ENCODE measurements at places on chromosomes 1 and 21. TPM values are rescaled to one million over a fixed set of nuclear protein-coding genes. Genes with fewer than 3 reads are reported as not detected.

DNA sequence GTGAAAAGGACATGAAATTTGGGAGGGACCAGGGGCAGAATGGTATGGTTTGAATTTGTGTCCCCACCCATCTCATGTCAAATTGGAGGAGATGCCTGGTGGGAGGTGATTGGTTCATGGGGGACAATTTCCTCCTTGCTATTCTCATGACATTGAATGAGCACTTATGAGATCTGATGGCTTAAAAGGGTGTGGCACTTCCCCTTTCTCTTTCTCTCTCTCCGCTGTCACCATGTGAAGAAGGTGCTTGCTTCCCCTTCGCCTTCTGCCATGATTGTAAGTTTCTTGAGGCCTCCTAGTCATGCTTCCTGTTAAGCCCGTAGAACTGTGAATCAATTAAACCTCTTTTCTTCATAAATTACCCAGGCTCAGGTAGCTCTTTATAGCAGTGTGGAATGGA, 7.6 kb upstream of the GBP4 start:
- no peak for DNase-seq

DNA sequence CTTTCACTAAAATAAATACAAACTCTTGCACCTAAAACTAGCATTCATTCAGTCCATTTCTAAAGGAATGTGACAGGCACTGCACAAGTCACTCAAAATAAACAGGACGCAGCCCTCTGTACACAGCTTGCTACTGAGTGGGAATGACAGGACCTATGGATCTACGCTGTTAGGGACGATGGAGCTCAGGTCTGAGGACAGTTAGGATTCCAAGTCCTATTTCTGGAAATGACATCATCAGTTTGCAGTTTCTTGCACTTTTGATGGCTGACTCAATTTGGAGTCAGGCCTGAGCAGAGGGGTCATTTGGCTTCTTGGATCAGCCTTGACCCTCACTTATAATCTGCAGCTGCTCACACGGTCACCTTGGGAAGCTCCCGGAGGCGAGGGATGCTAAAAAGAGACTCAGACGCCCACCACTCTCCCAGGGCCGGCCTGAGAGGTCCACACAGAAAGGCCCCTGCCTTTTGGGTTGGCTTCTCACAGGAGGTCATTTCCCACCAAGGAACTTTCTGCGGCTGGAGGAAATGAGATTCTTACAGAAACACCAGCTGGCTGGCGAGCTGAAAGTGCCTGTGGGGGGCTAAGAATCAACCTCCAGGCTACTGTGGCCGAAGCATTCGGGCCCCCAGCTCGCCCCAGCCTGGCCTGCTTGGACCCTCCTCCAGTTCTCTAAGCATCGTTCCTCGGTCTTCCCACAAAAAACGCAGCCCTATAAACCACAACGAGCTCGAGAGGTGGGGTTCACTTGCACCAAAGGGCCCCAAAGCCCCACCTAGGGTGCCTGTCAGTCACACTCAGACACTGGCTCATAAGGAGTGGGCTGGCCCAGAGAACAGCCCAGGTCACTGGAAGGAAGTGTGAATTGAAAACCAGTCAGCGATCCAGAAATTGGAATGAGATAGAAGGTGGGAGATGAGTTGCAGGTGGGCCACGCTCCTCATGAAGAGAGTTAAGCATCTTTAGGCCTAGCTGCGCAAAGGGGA, 8.9 kb upstream of the PDE9A start:
- no peak for DNase-seq

Gene NFASC
- 16.0 TPM for total RNA-seq

GRCh38 chr1:56575865-56576264, 3.5 kb downstream of the PLPP3 start:
- DNase-seq = no peak

GRCh38 chr1:230679192-230679591, 34.7 kb downstream of the AGT start:
- no peak for DNase-seq

Gene SYT11
- 24.4 TPM for total RNA-seq

DNA sequence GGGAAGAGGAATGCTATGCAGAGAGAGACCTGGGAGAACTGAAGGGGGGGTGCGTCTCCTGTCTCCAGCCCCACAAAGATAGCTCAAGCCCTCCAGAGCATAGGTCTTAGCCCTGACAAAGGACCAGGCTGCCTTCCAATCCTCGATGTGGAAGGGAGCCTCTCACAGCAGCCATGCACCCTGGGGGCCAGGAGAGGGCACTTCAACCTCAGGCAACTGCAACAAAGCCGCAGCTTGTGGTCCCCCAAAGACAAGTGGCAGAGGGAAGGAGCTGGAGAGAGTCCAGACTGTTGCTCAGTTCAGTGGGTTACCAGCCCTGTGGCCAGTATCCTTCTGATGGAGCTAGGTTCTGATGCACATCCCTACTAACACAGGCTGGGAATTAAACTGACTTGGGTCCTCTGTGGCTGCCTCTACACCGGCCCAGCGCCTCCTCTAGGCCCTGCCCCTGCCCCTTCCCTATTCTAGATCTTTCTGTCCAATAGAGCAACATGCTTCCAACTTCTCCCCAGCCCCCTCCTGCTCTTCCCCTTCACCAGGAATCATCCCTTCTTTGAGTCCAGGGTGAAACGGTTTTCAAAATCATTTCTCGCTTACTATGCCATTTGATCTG, 100.7 kb upstream of the SPATA6 start:
- DNase-seq = no peak

Gene PROX1
- total RNA-seq = 110 TPM

DNA sequence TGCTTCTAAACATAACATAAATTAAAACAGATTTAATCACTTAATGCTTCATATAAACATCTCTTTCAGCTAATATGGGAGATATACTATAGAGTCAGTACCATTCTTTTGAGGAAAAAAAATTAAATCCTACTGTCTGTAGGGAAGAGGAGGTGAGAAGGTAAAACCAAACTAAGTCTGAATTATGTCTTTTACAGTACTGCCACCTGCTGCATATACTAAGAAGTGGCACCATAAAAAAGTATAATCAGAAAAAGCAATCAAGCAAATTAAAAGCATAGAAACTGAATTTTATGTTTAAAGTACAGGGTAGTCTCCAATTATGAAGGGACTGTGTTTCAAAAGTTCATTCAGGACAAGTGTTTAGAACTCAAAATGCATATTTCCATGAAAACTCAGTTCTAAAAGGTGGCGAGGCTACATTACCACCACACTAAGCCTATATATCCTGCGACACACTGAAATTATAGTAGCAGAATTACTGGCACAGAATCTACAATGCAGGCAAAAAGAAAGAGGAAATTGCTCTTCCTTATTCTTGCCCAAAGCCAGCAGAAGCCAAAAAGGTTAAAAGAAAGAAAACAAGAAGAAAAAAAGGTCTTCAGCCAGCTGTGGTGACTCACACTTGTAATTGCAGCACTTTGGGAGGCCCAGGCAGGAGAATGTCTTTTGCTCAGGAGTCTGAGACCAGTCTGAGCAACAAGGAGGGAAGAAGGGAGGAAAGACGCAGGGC, 9.0 kb downstream of the NSL1 start:
- DNase-seq = no peak

Gene ACOT11
- 44.1 TPM for total RNA-seq

DNA sequence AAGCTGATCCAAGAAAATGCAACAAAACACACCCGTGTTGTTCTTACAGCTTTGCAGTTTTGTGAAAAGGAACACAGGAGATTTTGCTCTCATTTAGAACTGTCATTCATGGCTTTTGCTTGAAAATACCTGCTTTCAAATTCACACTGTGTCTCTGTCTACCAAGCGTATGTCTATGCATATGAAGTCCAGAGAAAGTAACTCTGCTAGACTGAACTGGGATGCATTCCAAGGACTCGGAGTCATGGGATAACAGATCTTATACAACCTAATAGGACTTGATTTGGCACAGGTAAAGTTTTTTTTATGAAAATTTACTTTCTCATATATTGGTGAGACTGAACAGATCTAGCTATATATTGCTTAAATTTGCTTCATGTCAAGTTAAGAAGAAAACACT, 102.4 kb downstream of the PTGER3 start:
- DNase-seq = no peak

- no peak for DNase-seq
Measured at GRCh38 chr1:99645203-99645602, 710 bp upstream of the PALMD start.

Gene ARHGEF19
- total RNA-seq = 1.3 TPM

DNA sequence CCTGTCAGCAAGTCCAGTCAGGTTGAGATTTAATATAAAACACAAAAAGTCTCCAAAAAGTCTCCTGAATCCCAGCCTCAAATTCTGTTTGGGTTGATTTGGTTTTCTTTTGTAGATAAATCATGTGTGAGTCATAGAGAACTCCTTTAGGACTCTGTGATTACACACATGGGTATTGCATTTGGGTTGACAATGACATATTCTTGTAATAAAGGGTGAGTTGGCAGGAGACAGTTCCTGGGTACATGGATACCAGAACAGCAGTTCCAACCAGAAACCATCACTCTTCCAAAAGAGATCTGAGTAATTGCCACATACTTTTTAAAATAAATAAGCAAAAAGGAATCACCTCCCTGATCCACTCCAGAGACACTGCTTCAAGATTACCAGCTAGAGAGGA, 8.9 kb downstream of the CR2 start:
- DNase-seq = no peak

DNA sequence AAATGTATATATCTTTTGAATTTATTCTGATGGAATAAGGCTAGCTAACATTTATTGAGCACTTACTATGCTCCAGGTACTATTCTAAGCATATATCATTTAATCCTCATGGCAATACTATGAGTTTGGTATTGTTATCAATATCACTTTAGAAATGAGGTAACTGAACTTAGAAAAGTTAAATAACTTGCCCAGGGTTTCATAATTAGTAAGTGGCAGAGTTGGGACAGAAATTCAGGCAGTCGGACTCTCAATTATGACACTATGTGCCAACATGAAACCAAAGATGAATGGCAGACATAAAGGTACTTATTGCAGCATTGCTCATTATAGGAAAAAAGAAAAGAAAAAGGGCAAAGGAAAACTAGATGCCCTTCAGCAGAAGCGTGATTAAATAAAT, 48.2 kb downstream of the RAB3GAP2 start:
- DNase-seq = no peak

- no peak for DNase-seq
Measured at GRCh38 chr1:230303069-230303468, 123.1 kb downstream of the PGBD5 start.
